ENCODE measurements at places on chromosomes 12 and 14.

DNA sequence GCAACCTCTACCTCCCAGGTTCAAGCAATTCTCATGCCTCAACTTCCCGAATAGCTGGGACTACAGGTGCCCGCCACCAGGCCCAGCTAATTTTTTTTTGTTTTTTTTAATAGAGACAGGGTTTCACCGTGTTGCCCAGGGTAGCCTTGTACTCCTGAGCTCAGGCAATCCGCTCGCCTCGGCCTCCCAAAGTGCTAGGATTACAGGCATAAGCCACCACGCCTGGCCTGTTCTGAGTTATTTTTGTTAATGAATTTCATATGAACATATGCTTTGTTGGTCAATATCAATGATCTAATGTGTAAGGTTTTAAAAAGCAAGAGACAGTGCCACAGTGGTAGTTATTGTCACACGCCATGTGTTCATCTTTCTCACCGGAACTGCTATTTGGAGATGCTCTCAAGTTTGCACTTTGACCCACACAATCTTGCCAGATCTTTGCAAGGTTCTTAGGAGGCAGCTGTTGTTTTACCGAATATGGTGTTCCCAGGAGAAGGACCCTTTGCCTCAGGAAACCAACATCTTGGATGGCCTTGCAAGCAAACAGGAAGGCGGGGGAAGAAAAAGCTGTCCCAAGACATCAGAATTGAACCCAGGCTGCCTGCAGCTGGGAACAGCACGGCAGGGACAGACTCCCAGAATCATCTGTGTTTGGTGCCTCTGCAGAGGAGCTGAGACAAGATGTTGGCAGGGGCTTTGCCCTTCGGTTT, 30.0 kb downstream of the GALNT16 start:
- no peak for DNase-seq

DNA sequence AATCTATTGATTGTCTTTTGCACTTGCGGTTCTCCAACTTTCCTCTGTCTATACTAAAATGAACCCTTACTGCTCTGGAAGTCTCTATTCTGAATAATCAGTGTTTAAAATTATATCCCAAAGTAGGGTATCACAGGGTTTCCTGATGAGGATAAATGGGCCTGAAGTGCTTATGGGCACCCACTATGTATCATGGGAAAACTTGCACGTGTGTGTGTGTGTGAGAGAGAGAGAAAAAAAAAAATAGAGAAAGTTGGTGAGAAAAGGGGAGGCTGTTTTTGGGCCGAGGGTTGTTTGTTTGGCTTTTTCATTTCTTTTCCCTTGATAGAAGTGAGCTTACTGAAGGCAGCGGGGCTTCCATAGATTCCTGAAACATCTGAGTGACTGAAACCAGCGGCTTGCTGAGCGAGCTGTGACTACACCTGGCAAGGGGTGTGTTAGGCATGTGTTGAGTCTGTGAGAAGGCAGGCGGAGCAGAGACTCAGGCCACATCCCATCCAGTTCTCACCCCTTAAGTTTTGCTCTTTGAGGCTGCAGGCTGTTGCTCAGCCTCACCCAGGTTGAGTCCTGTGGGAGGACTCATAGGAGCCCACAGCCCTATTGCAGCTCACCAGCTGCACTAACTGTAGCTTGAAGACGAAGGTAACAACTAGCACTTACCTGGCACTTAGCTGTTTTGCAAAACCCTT, 17.2 kb downstream of the PPFIBP1 start:
- DNase-seq = no peak

DNA sequence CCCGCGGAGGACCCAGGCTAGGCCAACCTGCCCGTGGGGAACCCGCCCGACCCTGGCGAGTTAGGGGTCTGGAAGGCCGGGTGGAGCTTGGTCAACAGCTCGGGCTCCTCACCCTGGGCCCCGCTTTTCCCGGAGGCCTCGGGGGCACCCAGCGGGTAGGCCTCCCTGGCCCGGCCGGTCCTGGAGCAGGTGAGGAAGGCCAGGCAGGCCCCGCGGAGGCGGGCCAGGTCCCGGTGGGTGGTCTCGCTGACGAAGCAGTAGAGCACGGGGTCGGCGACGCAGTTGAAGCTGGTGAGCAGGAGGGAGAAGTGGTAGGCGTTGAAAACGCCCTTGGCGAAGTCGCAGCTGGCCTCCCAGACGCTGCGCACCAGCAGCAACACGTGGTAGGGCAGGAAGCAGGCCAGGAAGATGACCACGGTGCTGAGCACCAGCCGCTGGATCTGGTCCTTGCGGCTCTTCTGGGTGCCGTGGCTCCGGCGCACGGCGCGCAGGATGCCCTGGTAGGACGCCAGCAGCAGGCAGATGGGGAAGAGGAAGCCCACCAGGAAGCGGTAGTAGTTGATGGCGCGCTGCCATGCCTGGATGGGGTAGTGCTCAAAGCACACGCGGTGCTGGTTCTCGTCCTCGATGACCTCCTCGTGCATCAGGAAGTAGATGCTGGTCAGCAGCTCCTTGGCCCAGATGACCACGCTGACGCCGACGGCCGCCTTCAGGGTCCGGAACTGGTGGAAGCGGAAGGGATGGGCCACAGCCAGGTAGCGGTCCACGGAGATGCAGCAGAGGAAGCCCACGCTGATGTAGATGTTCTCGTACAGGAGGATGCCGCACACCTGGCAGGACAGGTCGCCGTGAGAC, 10.3 kb downstream of the GPR68 start:
- DNase-seq = no peak

DNA sequence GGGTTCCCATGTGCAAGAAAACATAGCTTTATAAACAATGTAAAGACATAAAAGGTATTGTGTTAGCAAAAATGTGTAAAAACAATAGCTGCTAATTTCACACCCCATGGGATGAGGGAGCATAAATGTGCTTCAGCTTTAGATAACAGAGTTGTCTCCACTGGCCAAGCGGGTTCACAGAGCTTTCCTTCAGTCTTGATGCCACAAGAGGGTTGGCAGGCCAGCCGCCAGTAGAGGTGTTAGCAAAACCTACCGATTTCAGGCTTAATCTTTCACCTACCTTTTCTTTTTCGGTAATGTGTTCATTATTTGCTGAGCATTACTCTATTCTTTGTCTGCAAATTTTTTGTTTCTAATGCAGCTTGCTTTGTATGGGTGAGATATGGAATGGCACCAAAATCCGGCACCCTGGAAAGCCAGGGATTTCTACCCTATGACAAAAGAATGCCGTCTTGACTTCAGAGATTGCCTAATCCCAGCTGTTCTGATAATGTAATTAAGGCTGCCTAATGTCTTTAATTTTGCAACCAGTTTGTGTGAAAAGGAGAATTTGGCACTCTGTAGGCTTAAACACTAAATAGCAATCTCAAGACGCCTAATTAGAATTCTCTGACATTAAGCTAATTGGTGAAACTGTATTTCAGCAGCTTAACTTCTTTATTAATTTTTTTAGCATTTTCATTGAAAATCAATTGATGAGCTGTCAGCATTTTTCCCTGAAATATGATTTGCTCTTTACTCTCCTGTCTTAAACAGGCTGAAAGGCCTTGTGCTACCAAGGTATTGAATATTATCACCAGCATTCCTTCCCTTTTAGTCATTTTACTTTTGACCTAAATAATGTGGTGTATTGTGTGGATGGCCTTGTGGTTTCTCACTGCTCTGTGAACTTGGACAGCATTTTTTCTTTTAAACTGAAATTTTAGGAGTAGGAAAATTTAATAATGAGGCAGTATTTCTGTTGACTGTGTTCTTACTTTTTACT, 60.7 kb downstream of the POLR3B start:
- DNase-seq = no peak

All from upper lobe of right lung (tissue), 1 donor.